Stimulated activated CD4-positive, alpha-beta T cell treated with anti-CD3 and anti-CD28 coated beads, Interleukin-2, amount 100 ng/mL, for 48 hours (primary cell): ENCODE measurements at places on chromosomes 12 and 14.

- DNase-seq = no peak
Measured at GRCh38 chr14:40525314-40525713, 1081.4 kb upstream of the LRFN5 start.

GRCh38 chr14:51860164-51860824, at the start of gene GNG2:
TSS of gene GNG2 (plus strand) at chr14:51860612. CDS start at chr14:51950679, 90,067 bp downstream.
- peak; percentile 68 for DNase-seq

DNA sequence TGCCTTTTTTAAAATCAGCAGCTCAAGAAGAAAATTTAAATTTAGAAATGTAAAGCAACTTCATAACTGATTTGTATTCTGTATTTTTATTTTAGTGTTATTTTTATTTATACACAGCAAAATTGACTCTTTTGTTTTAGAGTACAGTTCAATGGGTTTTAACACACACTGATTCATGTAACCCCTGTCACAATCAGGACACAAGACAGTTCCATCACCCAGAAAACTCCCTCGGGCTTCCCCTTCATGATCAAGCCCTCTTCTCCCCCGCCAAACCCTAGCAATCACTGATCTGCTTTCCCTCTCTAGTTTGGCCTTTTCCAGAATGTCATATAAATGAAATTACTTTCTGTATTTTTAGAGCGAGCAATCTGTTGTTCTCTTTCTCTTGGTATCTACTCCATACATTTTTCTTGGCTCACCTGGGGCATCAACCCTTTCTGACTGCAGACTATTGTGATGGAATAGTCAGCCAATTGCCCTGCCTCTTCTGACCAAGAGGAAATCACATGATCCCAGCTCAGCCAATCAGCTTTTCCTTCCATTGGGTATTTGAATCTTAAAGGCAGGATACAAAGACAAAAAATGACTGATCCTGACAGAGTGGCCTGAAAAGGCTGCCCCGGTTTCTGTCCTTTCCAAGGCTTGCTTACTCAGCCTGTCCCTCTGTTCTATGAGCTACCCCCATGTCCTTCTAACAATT, 5.3 kb downstream of the SLC5A8 start:
- no peak for DNase-seq

DNA sequence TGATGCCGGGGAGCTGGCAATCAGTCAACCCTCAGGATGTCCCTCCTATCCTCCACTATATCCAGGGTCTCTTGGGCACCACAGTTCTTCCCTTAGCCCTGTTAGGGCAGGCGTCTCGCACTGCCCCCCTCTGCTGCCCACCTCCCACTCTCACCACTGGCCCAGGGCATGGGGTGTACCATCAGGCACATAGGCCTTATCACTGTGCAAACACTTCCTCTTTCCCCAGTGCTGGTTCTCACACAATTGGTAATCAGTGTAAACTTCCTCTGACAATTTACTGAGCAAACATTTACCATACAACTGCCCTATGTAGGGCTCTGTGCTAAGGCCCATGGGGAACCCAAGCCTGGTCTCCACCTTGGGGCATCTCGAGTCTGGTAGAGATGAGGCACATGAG, 20.1 kb upstream of the TMED10 start:
- DNase-seq = no peak

DNA sequence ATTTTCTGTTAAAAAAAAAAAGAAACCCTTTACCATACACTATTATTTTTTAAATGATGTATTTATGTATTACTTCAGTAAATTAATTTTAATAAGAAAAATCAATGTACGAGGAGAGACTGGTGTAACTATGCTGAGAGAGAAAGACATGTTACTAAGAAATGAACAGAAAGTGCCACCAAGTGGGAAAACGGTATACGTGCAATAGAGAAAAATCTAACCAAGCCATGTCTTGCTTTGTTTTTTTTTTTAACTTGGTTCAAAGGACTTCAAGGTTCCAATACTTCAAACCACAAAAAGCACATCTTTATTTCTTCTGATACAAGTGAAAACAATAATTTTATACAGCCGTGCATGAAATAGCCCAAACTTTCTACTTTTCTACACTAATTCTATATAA, 22.9 kb downstream of the NDUFA12 start:
- no peak for DNase-seq

DNA sequence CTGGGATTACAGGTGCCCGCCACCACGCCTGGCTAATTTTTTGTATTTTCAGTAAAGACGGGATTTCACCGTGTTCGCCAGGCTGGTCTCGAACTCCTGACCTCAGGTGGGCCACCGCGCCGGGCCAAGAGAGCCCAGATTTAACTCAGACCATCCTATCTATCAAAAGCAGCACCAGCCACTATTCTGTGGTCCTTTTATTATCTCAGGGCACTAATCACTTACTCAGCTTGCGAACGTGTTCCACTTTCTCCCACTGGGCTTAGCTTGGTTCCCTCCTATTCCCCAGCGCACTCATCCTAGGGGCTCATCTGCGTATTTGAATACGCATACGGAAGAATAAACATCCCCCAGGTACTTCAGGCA, 16.2 kb upstream of the AACS start:
- no peak for DNase-seq

GRCh38 chr14:61537563-61538463, 157.5 kb upstream of the HIF1A start:
- DNase-seq = no peak

GRCh38 chr14:20610002-20610765, 19.0 kb upstream of the RNASE12 start:
- DNase-seq = peak; percentile 80

DNA sequence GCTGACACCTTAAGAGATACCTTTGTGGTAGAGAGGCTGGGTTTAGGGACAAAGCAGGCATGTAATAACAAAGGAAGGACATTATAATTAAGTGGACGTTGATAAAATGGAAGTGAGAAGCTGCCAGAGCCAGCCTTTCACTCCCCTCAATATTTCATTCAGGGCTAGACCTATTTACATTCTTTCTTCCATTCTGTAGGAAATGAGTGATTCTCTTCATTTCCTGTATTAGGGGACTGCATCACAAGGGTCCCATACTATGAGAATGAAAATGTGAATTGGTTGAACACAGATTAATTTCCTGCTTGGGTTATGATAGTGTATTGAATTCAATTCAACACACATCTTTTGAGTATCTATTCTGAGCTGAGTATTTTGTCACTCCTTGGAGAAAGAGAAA, 143.0 kb downstream of the OTOGL start:
- DNase-seq = no peak

DNA sequence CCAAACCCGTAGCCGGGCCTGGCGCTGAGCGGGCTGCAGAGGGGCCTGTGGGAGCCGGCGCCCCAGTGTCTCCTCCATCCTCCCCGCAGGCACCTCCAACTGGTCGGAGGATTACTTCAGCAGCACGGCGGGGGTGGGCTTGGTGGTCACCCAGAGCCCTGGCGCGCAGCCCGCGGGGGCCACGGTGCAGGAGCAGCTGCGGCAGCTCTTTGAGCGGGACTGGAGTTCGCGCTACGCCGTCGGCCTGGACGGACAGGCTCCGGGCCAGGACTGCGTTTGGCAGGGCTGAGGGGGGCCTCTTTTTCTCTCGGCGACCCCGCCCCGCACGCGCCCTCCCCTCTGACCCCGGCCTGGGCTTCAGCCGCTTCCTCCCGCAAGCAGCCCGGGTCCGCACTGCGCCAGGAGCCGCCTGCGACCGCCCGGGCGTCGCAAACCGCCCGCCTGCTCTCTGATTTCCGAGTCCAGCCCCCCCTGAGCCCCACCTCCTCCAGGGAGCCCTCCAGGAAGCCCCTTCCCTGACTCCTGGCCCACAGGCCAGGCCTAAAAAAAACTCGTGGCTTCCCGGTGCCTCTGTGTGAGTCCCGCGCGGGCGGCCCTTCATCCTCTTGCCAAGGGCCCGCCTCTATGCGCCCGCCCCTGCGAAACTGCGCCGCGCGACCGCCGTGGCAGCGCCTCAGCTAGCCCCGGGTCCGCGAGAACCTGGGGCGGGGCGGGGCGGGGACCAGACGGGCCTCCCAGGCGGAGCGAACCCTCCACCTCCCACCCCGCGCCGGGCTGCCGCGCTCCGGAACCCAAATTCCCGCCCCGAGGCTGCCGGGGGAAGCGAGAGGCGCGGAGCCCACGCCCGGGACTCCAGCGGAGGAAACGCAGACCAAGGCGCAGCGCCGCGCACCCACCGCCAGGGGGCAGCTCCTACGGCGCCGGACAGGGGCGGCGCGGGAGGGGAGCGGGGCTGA, 8.3 kb downstream of the PLD4 start:
- DNase-seq = peak; percentile 93

DNA sequence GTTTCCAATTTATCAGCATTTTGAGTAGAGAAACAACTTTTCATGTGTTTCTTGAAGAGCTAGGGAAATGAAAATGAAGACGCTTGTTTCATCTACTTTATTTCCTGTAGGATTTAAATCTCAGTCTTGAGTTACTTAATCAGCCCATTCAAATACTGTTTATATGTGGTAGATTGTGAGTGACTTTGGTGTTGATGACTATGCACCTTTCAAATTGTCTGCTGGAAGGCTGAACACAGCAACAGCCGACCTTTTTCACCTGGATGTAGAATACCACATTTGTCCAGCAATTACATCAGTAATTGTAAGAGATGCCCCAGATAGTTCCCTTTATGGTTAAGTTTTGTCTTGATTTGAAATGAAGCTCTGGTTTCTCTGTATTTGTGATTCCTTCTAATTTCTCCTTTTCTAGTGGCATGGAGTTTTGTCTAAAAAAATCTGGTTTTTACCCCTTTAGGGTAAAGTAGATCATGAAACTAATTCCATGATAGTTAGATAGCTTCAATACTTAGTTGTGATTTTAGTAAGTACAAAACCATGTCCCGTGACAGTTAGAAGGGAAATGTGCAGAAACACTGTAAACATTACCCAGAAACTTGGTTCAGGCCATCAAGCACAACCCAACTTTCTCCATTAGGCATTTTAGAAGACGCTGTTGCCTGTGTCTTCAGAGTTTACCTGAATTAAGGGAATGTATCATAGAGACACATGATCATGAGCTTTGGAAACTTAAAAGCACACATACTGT, 165.0 kb downstream of the SRGAP1 start:
- DNase-seq = no peak

DNA sequence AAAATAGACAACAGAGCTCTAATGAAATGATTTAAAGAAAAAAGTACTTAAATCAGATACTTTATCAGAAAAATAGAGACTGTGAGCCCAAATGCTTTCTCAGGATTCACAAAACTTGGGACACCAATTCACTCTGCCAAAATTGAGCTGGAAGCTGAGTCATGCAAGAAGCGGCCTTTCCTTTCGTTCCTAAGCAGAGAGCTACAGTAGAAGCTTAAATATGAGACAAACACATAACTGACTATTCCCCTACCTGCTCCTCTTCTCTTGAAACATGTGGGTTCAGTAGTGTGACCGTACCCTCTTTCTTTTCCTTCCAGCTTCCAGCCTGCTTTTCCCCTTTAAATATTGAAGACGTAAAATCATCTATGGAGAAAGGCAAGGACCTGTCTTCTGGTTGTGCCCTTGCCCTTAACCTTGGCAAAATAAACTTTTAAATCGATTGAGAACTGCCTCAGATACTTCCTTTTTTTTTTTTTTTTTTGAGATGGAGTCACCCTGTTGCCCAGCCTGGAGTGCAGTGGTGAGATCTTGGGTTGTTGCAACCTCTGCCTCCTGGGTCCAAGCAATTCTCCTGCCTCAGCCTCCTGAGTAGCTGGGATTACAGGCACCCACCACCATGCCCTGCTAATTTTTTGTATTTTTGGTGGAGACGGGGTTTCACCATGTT, 4.4 kb upstream of the SDS start:
- DNase-seq = no peak

- DNase-seq = no peak
Measured at GRCh38 chr12:75990189-75990912, 41.2 kb downstream of the PHLDA1 start.

DNA sequence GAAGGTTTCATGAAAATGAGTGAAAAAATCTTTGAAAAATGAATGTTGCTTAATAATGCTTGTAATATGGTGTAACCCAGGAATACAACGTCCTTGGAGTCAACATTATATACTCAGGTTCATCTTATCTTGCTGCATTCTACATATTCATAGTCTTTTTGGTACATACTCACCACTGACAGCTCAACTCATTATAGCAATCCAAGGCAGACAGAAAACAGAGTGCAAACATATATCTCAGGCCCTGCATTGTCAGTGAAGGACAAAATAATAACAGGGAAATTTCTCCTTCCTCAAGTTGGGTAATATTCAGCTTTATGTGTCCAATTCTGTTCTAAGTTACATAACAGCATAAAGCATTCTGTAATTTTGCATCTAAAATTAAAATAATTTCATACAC, 1353.0 kb upstream of the SEL1L start:
- no peak for DNase-seq

GRCh38 chr12:75478116-75478794, 2.3 kb upstream of the GLIPR1 start:
- no peak for DNase-seq

GRCh38 chr14:48857366-48857765, 728.8 kb downstream of the RPS29 start:
- DNase-seq = no peak

- DNase-seq = no peak
Measured at GRCh38 chr12:68631227-68631626, 20.5 kb downstream of the RAP1B start.

DNA sequence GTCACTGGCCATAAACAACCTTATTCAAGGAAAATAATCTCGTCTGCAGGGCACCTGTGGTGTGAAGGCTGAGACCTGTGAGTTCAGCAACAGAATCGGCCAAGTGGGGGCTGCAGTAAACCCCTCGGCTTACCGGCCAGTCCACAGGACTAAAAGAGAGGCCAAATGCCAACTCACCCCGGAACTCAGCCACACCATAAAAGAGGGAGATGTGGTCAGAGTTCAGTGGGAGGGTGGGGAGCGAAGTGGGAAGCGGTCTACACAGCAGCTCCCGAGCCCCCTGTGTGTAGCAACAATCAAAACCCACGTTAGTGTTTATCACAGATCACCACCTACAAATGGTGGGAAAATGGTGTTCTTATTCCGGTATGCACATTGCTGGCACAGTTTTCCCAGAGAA, 153.0 kb downstream of the PIWIL1 start:
- no peak for DNase-seq

- no peak for DNase-seq
Measured at GRCh38 chr14:89767131-89767530, 187.4 kb downstream of the EFCAB11 start.

GRCh38 chr14:75562089-75562488, 16.3 kb upstream of the FLVCR2 start:
- peak; percentile 65 for DNase-seq

DNA sequence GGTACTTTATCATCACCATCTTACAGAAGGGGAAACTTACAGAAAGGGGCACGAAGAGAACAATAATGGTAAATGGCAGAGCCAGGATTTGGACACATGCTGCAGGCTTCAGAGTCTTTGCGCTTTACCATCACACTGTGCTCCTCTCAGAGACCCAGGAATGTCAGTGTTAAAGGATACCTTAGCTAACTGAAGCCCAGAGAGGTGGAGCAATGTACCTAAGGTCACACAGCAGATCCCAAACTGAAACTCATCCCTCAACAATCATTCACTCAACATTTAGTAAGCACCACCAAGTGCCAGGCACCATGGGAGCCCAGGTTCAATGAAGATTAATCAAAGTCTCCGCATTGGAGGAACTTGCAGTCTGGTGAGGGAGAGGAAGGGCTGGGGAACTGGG, 8.0 kb upstream of the KRT78 start:
- no peak for DNase-seq

GRCh38 chr12:16362550-16362949, 15.1 kb downstream of the MGST1 start:
- no peak for DNase-seq
